ENCODE measurements at places on chromosomes 1 and 21.
A peak's percentile ranks its signal among the peaks of the same experiment; 100 is the strongest.

GRCh38 chr1:36559061-36559460, 76.3 kb upstream of the CSF3R start:
- DNase-seq = no peak

DNA sequence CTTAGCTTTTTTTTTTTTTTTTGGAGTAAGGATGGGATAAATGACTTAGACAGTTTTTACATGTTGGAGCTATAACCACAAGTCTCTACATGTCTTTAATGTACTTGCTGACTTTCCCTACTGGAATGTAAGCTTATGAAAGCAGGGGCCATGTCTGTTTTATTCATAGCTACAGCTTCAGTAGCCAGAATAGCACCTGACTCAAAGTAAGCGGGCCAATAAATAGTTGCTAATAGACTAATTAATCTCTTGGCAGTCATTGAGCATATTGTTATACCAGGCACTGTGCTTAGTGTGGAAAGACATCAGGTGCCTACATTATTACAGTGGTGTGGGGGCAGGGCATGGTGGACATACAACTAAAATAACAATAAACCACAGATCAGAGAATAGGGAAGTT, 84.4 kb upstream of the HOOK1 start:
- DNase-seq = no peak

GRCh38 chr21:44304877-44305293, 5.0 kb downstream of the PFKL start:
- peak; percentile 30 for DNase-seq

- DNase-seq = no peak
Measured at GRCh38 chr1:48853006-48853405, 76.3 kb upstream of the BEND5 start.

Data from stimulated activated CD4-positive, alpha-beta T cell treated with anti-CD3 and anti-CD28 coated beads, Interleukin-1b, Interleukin-23, amount 100 ng/mL, for 1 hour (primary cell).